ENCODE measurements at places on chromosomes 5 and 9.

DNA sequence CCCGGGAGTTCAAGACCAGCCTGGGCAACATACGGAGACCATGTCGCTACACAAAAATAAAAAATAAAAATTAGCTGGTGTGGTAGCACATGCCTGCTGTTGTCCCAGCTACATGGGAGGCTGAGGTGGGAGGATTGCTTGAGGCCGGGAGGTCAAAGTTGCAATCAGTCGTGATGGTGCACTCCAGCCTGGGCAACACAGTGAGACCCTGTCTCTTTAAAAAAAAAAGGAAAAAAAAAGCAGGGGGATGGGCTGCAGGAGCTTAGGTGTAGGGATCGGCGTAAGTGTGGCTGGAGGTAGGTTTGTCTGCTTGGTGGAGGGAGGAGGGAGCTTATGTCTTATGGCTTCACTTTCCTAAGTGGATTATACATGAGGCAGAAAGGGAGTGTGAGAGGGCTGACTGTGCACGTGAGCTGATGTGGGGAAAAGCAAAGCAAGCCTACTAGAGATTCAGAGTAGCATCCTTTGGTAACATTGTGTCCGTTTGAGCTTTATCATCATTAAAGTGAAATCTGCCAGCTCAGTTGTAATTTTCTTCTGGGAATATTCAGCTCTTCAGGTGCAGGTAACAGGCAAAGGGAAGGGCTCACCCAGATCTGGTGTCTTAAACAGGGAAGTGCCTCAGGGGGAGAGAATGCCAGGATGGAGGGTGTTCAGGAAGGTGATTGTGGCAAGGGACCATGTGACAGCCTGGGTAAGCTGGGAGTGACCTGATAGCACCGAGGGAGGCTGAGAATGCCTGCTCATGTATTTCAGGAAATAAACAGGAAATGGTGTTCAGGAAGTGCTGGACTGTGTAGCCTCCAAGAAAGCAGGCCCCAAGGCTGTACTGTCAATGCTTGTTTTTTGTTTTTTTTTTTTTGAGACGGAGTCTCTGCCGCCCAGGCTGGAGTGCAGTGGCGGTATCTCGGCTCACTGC lies 17.6 kb upstream of the SETX start:
- DNase-seq: no peak

GRCh38 chr9:35669331-35670145 lies 4.2 kb upstream of the CA9 start:
- DNase-seq: no peak

GRCh38 chr5:126857472-126858410 lies 80.8 kb downstream of the LMNB1 start:
- no peak for DNase-seq

- no peak for DNase-seq
These were observed 7.7 kb downstream of the CDKN2AIPNL start for GRCh38 chr5:134403951-134404350.

DNA sequence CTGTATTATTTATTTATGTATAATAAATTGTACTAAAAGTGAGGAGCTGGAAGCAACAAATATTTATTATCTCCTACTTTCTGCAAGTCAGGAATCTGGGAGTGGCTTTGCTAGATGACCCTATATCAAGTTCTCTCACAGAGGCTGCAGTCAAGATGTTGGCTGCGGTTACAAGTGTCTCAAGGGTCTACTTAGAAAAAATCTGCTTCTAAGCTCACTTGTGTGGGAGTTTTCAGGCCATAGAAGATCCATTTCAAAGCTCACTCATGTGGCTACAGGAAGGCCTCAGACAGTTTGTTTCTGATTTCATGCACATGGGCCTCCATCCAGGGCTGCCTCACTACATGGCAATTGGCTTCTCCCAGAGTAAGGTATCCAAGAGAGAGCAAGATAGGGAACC lies 551.1 kb downstream of the CAAP1 start:
- no peak for DNase-seq

DNA sequence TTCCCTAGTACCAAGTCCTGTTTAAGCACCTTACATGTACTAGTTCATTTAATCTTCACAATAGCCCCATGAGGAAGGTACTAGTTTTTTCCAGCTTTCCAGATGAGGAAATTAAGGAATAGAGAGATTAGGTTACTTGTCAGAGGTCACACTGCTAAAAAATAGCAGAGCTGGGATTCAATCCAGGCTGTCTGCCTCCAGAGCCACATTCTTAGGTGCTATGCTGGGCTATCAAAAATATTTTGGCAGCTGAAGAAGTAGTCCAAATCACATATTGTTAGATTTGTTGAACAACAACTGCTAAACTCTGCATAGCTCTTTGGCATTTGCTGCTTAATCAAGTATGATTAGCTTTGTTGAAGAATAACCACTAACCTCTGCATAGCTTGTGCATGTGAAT lies 591.5 kb upstream of the KLF4 start:
- no peak for DNase-seq

DNA sequence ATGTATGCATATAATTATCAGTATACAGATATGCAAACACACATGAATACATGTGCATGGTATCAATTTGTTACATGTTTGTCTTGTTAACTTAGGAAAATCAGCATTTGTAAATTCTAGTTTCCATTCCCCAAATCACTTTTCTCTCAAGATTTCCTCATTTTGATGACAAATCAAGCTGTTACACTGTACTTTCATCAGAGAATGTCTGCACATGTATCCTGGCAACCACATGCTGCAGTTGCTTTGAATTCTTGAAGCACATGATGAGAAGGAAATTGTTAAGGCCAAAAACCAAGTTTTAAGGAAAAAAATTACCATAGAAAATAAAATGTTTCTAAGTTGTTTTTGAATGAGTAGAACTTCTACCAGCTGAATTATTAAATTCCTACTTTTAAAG lies 1834.5 kb downstream of the EFNA5 start:
- DNase-seq: no peak

Data from NCI-H1694 treated with DMSO at 0.1 percent for 48 hours (cell line).